ENCODE measurements at places on chromosomes 2 and 18. TPM values are rescaled to one million over a fixed set of nuclear protein-coding genes. Genes with fewer than 3 reads are reported as not detected.

GTF2A1L gene
- not detected for total RNA-seq

CELF4 gene
- not detected for total RNA-seq

GPR17 gene
- not detected for total RNA-seq

DAW1 gene
- not detected for total RNA-seq

MC2R gene
- total RNA-seq, result not detected

PPP3R1 gene
- 92.9 TPM for total RNA-seq

FAM237A gene
- not detected for total RNA-seq

TWIST2 gene
- not detected for total RNA-seq

HOXD4 gene
- total RNA-seq, result not detected

UCN gene
- 2.2 TPM for total RNA-seq

CFAP65 gene
- not detected for total RNA-seq

NRBP1 gene
- 104 TPM for total RNA-seq

PCARE gene
- not detected for total RNA-seq

YES1 gene
- 12.0 TPM for total RNA-seq

DNA sequence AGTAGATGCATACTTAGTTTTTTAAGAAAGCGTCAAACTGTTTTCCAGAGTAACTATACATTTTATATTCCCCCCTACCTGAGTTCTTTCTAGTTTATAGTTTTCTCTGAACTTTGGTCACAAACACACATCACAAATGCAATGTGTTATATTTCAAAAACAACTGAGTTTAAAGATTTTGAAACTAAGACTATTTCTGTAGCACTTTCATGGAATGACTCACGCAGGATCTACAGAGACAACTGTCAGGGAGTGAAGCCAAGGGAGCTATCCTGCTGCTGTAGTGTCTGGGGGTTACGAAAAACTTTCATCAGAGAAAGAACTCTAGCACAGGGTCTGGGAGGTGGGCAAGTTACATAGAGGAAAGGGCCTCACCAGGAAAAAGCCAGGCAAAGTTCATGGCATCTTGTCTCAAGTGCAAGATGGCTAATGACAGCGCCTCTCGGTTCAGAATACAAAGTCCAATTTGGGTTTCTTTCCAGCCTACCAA, 66.8 kb downstream of the UXS1 start:
- DNase-seq, result no peak

- no peak for DNase-seq
Measured at GRCh38 chr2:44119878-44120277, 48.8 kb upstream of the PPM1B start.

DNA sequence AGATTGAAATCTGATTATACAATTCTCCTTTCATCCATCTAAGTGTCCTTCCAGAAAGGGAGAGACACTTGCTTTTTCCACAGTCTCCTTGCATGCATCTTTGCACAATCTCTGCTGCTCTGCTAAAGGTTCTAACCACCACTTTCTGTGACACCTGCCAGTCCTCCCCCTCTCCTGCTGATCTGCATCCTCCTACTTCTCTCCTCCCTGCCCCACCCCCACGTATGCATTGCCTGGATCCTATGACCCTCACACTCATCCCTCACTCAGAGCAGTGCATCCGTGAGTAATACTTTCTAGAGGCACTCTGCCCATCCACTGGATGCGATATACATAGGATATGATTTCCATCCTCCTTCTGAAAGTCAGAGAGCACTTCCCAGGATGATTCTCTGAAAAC, 27.7 kb upstream of the TRAPPC8 start:
- no peak for DNase-seq

GRCh38 chr18:69492861-69493260, 92.2 kb downstream of the DOK6 start:
- DNase-seq, result no peak

GRCh38 chr2:201977651-201978050, 56.0 kb upstream of the FZD7 start:
- DNase-seq, result no peak

DNA sequence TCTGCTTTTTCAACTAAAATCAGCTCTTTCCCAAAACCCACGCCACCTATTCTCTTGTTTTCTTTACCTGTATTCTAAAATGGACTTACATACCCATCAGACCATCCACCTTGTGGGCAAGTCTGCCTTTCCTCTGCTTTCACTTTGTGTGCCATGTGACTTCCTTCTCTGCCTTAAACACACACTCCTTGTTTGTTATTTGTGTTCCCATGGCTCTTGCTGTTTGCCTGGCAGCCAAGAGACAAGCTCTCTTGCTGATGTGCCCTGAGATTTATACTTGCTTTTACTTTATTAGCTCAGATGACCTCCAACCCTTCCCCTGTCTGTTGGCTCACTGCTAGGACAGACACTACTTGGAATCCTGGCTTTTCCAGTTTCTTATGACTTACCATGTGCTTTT, 309.7 kb upstream of the LRRTM4 start:
- DNase-seq, result no peak

DNA sequence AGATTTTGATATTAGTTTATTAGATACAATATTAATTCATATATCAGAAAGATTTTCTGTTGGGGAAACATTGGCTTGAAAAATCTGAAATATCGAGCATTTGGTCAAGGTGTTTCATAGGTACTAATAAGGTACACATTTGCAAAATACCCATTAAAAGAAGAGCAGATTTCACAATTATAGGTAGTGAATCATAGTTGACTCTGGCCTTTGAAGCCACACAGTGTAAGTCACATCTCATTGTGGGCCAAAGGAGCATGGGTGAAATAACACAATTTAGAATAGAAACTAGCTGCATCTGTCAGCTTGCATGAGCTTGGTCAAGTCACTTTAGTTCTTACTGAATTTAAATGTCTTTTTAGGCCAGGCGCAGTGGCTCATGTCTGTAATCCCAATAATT, 4.9 kb downstream of the KDM3A start:
- no peak for DNase-seq

GRCh38 chr2:237097911-237098702, 12.4 kb downstream of the COPS8 start:
- no peak for DNase-seq

- DNase-seq, result no peak
Measured at GRCh38 chr2:213764849-213765248, 480.6 kb downstream of the SPAG16 start.

DNA sequence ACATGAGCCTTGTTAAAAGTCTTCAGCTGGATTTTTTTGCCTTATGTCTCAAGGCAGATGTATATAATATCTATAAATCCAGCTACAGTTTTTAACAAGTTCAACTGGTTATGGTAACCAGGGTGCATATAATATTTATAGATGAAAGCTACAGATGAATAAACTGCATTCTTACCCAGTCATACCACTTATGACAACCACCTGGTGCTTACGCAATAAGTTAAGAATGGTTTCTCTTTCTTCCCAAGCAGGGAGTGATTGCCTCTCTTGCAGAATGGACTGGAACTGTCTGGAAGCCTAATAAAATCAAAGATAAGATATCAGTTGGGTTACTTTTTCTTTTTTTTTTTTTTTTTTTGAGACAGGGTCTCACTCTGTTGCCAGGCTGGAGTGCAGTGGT, 19.6 kb downstream of the DHX57 start:
- DNase-seq, result no peak

DNA sequence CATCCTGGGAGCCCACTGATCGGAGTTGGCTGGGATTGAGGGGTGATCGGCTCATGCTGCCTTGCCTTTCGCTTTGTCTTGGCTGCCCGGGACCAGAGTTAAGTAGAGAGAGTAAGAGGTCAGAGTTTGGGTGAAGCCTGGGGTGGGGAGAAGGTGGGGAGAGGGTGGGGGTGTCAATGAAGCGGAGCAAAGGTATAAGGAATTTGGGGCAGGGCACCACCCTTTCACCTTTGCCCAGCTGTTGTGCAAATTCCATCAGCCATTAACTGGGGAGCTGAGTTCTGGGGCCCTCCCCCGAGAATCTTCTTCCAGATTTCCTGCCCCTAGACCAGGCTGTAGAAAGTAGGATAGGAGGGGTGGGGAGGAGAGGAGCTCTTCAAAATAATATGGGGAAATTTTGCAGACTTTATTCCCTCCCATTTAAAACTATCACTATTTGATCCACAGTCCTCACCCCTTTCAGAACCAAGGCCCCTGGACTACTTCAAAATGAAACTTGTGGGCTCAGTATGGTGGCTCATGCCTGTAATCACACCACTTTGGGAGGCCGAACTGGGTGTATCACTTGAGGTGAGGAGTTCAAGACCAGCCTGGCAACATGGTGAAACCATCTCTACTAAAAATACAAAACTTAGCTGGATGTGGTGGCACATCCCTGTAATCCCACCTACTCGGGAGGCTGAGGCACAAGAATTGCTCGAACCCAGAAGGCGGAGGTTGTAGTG, at the start of gene SLC23A3:
Gene SLC23A3 (minus strand): TSS at position 100 of the 725 bp plus-strand sequence. CDS start 45 bp downstream, at position 55.
- DNase-seq, result no peak

GRCh38 chr2:171807831-171808393, 86.1 kb downstream of the SLC25A12 start:
- no peak for DNase-seq

GRCh38 chr18:35691625-35692024, 110.1 kb downstream of the GALNT1 start:
- DNase-seq, result no peak

DNA sequence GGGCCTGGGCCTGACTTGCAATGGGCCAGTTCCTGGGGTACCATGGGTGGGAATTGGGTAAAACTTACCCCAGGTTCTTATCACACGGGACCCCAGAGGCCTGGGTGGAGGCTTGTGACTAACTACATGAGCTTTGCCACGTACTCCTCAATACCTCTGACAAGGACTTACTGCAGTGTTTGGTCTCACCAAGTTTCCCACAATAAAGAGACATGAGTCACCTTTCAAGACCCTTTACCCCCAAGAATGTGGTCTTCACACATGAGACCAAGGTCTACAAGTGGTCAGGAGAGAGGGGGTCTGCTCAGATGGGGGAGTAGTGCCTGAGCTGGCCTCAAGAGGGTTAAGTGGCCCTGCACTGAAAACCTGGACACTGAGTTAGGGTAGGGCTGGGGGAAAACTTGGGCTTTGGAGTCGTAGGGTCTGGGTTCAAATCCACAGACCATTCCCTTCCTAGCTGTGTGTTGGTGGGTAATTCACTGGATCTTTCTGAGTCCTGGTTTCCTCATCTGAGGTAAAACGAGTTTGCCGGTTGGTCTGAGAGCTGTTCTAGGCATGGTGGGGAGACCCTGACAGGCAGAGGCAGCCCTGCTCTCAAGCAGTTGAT, 2.0 kb upstream of the GNLY start:
- peak; percentile 12 for DNase-seq

DNA sequence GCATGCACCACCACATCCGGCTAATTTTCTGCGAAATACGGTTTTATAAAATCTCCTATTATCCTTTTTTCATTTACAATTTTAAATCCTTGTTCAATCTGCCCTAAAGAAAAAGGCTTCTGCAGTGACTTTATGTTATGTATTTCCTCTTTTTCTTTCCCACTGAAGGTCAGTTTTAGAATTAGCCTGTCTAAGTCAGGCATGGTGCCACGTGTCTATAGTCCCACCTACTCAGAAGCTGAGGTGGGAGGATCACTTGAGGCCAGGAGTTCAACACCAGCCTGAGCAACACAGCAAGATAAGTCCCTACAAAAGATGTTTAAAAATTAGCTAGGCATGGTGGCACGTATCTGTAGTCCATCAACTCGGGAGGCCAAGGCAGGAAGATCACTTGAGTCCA, 39.8 kb upstream of the TNFRSF11A start:
- no peak for DNase-seq

GRCh38 chr2:105731511-105731910, 13.2 kb upstream of the NCK2 start:
- no peak for DNase-seq

DNA sequence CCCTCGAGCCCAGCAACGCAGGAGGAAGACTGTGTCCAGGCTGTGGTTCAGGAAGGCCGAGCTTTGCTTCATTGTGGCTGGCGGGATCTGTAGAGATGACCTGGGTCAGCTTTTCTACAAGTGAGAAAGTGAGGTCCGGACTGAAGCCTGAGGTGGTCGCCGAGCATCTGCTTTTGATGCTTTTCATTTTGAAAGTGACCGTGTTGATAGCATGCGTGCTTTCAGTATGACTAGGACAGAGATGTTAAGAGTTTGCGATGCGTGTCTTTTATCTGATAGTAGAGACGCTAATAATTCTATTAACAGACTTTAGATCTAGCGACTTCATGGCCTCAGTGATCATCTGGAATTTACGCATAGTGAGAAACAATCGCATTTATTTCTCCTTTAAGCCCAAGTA, 28.1 kb downstream of the CTDP1 start:
- DNase-seq, result no peak

DNA sequence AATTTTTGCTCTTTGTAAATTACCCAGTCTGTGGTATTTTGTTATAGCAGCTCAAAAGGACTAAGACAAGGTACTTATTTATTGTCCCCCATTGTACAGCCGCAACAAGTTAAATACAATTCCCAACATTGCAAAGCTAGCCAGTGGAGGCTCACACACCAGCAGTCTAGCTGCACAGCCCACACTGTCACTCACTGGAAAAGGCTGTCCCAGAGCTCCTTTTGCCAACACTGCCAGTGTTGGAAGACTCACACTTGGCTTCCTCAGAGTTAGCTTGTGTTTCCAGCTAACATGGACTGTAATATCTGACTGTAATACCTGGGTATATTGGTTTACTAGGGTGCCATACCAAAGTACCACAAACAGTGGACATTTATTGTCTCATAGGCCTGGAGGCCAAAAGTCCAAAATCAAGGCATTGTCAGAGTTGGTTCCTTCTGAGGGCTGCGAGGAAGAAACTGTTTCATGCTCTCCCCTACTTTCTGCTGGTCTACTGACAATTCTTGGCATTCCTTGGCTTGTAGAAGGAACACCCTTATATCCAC, 6.6 kb upstream of the DYM start:
- DNase-seq, result no peak

GRCh38 chr2:201965550-201965949, 68.1 kb upstream of the FZD7 start:
- DNase-seq, result no peak

DNA sequence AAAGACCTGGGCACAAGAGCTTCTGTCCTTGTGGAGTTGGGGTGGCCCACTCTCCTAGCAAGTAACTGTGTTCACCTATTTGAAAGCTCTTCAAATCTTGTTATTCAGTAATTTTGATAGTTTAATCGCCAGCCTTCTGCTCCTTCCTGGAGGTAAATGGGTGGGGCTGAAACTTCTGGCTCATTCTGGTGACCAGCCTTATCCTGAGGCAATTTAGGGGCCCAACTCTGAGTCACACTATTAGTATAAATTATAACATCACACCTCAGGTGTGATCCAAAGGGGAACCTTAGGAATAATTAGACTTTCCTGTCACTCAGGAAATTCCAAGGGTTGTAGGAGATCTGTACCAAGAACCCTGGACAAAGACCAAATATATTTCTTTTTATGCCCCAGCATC, 255.8 kb upstream of the RGPD4 start:
- no peak for DNase-seq

GRCh38 chr2:123051136-123051535, 974.0 kb upstream of the CNTNAP5 start:
- no peak for DNase-seq

DNA sequence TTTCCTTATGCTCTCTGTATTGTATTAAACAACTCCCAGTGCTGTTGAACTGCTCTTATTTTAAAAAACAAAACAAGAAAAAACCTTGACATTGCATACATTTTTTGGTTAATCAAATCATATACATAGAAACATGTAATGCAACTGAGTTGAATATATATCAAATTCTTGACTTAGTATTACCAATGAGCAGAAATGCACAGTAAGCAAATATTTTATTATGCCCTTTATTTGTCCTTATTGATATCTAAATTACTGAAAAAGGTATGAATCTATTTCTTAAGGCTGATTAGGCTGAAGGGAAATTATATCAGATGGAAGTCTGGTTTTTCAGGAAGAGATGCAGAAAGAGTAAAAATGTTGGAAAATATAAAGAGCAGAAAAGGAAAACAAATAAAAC, 6.9 kb upstream of the KDM3A start:
- DNase-seq, result no peak

GRCh38 chr18:4854671-4855070, 342.4 kb downstream of the AKAIN1 start:
- no peak for DNase-seq

Measured in activated CD4-positive, alpha-beta memory T cell treated with anti-CD3 and anti-CD28 coated beads, Interleukin-2, amount 10 ng/mL, durations not matched to agents 7 days and 5 days (primary cell).